Stimulated activated CD4-positive, alpha-beta T cell treated with anti-CD3 and anti-CD28 coated beads, TNF-alpha, amount 100 ng/mL, for 4 hours (primary cell): ENCODE measurements at places on chromosomes 12 and 14.

- no peak for DNase-seq
These were observed 26.7 kb downstream of the TOGARAM1 start for GRCh38 chr14:44988694-44989093.

DNA sequence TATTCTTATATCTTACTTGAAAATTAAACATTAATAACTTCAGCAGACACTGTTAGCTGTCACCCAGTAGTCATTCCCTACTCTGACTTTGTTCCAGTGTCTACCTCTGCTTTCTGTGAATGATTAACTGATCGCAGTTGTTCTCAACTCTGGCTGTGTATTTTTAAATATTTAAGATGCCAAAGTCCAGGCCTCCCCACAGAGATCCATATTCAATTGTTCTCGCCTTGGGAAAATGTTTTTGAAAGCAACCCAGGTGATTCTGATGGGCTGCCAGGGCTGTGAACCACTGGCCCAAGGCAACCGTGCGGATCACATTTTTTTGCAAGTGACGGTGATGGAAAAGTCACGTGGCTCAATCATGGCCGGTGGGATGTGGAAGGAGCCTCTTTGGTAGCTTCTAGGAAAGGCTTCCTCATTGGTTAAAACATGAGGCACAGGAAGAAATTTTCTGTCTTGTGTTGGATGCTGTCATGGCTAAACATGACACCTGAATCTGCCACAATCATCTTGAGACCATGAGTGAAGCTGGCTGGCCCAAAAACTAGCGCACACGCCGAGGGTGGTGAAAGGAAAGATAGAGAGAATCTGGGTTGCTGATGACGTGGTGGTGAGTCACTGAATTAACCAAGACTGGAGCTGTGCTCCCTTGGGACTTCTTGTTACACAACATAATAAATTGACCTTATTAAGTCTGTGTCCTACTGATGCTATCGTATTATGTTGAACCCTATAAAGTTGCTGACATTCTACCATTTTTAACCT lies 37.2 kb downstream of the RDH12 start:
- no peak for DNase-seq

DNA sequence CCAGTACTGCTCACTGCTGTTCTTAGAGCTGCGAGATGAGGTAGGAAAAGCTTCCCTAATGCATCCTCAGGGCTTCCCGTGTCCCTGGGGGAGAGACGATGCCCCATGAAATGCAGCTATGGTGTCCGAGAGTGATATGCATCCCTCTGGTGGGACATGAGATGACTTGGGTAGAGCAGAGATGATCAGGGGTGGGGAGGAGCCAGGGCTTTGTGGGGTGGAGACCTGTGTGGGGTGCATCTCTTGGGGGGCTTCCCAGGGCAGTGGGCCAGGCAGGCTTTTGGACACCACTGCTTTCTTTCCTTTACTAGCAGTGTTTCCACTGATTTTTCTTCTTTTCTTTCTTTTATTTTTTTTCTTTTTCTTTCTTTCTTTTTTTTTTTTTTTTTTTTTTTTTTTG lies 147.3 kb downstream of the ADGRD1 start:
- DNase-seq, result no peak

DNA sequence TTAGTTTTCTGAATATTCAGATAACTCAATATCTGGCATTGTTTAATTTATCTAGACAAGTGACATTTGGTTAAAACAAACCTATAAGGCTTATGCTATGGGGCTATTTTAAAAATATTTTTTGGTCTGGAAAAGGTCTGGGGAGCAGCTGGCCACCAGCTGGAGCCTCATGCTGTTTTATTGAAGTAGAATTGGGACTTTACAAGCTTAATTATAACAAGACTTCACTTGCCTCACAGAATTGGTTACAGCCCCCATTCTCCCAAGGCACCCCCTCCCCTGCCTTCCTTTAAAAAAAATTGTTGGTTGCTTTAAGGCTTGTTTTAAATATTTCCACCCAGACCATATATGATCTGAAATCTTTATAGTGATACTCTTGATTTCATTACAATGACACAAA lies 453.9 kb downstream of the ADAMTS20 start:
- DNase-seq, result no peak
